Activated CD8-positive, alpha-beta memory T cell treated with anti-CD3 and anti-CD28 coated beads for 48 hours (primary cell): ENCODE measurements at places on chromosomes 1 and 21.

GRCh38 chr1:23395154-23395724, 25.6 kb upstream of the ZNF436 start:
- no peak for DNase-seq

DNA sequence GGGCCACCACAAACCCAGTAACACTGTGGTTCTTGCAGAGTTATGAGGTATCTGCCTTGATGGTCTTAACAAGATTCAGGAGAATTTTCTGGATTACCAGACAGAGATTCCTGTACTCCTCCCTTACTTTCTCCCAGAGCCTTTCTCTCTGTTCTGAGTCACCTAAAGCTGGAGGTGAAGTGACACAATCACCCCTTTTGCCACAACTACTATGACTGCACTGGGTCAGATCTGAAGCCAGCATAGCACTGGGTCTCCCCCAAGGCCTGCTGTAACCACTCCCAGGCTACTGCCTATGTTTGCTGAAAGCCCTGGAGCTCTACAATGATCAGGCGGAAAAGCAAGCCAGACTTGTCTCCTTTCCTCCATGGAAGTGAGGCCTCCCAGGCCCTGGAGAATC, 156.7 kb upstream of the NEGR1 start:
- no peak for DNase-seq

- DNase-seq = peak; percentile 69
Observed at GRCh38 chr1:109687641-109688499, at the start of gene GSTM1. Gene GSTM1, plus strand, starts transcription at chr1:109687817. Its CDS starts 57 bp downstream, at chr1:109687874.

- no peak for DNase-seq
Observed at GRCh38 chr1:29523576-29523975, 287.3 kb downstream of the PTPRU start.

DNA sequence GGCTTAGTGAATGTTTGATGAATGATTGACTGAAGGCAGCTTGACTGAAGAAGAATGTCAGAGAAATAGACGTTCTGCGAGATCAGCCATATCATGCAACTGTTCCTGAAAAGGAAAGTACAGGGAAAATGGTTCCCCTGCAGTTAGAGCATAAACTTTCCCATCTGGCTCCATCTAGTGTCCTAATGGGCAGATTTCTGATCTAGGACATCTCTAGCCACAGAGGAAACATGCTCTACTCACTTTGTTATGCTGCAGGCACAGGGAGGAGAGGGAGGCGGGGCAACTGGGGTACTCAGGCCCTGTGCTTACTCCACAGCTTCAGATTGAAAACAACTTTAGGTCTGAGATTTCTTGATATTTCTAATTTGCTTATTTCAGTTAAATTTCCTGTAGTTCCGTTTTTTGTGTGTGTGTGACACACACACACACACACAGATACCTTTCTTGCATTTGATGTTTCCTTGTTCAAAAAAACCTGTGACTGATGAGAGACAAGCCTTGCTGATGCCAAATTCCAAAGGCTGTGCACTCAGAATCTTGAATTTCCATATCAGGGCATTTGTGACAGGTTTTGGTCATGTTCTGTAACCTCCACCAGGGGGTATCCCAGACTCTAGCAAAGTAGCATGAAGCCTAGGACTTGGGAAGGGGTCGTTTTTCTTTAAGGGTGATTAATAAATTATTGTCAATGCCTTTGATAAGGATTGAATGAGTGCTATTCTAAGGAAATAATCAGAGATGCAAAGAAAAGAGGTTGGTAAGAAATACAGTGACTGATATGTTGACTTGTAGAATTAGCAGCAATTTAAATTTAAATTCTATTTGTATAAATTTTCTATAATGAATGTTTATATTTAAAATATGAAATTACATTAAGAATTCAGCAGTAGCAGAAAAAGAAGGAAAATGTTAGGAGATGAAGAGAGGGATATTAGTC, 139.7 kb upstream of the BEND5 start:
- no peak for DNase-seq

DNA sequence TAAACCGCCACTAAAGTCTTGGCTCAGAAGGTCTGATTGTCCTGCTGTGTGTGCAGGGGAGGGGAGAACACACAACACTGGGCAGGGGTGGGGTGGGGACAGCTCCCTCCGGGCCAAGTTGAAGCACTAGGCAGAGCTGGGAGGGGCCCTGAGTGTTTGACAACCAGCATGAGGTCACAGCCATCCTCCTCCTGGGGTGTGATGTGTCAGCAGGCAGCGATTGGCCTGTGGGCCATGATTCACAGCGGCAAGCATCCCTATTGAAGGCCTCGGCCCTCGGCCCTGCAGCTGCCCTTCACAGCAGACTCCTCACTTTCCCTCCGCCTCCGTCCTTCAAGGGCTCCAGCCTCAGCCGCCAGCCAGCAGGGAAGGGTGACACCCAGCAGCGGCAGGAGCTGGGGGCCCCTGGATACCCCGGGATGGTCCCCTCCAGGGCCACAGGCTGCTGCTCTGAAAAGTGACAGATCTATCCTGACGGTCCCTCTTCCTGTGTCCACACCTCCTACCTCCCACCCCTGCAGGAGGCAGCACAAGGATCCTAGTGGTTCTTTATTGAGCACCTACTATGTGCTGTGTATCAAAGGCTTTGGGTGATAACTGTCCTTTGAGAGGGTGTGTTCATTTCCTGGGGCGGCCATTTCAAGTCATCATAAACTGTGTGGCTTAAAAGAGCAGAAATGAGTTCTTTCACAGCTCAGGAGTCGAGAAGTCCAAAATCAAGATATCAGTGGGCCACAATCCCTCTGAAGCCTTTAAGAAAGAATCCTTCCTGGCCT, 66.0 kb upstream of the SLC25A33 start:
- no peak for DNase-seq

DNA sequence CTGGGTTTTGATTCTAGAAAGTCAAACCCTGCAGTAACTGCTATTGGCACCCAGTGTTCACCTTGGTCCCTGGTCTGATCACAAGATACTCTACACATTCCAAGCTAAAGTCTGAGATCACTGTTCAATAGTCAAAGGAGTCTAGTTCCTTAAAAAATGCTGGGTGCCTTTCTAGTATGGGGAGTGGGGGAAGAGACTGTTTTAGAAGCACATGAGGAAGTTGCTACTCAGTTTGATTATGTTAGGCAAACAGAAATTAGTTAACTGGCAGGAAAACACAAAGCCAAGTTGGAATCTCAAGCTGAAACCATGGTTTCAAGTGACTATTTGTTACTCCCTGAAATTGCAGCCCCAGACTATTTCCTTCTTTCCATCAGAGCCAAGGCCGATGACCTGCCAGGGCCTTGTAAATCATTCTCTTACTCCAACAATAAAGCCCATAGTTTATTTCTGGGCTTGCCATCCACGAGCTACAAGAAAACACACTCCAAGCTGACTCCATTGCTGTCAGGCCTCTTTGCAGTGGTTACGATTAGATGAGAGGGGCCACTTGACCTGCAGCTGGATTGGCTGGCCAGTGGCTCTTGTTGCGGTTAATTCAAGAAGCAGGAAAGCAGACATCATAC, 21.1 kb upstream of the VTCN1 start:
- DNase-seq = no peak

DNA sequence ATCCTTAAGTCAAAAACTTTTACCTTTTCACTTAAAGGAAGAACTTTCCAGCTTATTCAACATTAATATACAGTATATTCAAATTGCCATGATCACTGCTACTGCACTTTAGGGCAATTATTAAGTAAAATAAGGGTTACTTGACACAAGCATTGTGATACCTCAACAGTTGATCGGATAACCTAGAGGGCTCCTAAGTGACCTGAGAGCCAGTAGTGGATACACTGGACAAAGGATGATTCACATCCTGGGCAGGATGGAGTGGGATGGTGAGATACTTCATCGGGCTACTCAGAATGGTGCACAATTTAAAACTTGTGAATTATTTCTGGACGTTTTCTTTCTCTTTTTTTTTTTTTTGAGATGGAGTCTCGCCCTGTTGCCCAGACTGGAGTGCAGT, 54.5 kb upstream of the PPM1J start:
- DNase-seq = no peak

DNA sequence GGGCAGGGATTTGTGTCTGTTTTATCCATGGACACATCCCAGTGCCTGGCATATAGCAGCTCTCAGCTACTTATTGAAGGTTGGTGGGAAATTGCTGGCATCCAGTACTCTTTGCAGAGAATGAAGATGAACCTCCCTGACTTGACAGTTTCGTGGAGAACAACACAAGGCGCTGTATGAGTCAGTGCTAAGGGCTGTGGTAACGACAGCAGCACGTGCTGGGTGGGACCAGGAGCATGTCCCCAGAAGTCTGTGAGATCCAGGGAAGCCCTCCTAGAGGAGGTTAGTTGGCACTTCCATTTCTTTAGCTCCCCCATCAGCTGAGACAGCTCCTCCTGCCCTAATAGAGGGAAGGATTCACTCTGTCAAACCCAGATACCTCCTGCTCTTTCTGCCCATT, 25.9 kb upstream of the IL19 start:
- no peak for DNase-seq

DNA sequence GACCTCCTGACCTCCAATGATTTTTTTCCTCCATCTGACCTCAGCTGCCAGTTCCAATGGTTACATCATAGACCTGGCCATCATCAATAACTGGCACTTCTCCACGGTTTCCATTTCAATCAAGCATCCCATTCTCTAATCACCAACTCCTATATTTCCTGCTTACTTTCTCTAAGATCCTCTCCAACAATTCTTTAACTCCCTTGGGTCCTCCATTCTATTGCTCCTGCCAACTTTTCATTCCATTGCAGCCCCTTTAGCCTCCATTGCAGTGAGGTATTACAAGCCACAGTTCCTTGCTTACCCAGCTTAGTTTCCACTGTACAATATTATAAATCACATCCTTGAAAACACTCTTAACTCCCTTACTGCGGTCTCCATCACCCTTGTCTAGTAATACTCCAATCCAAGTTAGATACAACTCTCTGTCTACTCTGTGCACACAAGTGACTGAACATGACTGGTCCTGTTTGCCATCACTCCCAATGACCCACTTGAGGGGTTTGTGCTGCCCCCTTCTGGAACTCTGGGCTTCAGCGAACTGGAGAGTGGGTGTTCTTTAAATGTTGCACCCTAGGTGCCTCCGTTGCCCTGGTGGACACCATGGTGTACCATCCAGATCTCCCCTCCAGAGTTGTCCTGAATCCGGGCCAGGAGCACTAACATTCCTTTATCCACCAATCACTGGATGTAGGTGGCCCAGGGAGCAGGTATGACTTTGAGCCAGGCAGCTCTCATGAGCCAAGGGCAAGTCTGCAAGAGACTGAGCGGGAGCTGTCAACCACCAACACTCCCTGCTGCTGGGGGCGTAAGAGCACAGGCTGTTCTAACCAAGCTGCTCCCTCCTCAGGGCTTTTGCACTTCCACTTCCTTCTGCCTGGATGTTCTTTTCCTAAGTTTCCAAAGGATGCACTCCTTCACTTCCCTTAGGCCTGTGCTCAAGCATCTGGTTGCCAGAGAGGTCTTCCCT, 3.7 kb upstream of the FNDC7 start:
- DNase-seq = no peak

- no peak for DNase-seq
Observed at GRCh38 chr1:202831906-202832305, 21.2 kb downstream of the PCAT6 start.
